ENCODE measurements at places on chromosomes 16 and 17.

DNA sequence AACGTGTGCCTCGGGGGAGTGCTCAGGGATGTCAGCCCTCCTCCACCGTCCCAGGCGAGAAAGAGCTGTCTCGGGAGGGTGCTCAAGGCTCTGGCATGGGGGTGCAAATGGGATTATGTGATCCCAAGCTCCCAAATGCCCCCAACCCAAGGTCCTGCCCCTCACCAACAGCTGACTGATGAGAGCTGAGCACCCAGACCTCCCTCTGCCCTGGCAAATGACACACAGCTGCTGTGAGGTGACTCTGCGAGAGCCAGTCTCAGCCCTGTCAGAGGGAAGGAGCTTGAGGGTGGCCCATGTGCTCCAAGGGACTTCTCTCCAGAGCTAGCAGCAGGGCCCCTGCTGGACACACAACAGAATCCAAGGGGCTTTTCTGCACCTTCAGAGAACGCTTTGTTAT lies 7.7 kb downstream of the CDH5 start:
- no peak for DNase-seq

DNA sequence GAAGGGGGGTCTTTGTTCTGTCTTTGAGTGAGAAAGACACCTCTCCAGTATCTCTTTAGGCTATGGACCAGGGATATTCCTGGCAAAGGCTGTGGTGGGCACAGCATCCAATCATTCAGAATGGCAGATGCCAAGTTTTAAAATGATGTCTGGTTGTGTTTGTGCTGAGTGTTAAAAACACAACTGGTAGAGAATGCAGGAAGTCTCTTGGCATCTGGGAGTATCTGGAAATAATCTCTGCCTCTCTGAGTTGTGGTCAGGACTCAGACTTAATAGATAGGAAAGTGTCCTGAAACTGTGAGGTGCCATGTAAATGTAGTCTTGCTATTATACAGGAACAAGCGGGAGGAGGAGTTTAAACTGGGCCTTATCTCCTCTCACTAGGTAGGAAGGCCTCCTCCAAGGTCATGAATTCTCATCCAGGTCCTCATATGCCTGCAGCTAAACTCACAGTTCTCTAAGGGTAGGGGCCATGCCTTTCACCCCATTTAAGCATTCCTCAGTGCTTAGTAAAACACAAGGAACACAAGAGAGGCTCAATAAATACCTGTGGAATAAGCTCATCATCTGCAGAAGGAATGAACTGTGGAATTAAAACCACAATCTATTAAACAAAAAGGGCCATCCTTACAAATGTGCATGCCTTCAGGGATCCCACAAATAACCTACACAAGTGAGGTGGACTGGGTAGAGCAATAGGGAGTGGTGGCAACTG lies 317.6 kb downstream of the CBLN1 start:
- no peak for DNase-seq

DNA sequence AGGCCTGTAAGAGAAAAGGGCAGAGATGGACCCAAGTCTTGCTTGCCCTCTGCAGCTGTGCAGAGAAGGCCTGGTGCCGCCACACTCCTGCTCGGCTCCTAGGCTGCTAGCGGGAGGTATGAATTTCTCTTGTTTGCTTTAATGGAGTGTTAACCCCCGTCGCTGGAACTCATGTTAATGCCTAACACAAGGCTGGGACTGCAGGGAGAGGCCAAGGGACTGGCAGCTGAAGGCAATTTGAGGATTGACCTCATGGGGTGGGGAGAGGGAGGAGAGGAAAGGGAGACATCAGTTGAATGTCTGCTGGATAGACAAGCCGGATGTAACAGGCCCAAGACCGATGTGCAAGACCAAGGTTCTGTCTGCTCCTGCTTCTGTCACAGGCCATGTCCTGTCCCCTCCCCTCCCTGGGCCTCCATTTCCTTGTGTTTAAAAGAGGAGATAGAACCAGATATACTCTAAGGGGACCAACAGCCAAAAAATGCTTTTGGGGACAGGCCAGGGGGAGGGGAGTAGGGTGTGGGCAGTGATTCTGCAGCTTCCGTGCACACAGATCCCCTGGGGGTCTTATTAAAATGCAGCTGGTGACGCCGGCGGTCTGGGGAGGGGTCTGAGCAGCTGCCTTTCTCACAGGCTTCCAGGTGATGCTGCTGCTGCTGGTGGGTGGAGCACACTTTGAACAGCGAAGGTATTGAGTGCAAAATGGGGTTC lies 46.7 kb upstream of the TBX2 start:
- no peak for DNase-seq

DNA sequence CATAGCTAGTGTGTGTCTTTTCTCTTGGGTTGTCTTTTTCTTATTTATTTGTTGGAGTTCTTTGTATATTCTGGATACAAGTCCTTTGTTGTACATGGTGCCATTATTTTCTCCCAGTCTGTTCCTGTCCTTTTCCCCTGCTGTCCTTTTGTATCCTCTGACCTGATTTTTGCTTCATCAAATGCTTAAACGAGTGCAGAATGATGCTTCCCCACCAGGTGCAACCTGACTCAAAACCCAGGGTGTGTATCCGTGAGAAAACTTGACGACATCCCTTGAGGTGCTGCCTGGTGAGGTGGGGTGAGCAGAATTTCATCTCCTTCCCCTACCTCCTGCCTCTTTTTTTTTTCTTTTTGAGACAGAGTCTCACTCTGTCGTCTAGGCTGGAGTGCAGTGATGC lies 88.6 kb downstream of the NTN1 start:
- no peak for DNase-seq

DNA sequence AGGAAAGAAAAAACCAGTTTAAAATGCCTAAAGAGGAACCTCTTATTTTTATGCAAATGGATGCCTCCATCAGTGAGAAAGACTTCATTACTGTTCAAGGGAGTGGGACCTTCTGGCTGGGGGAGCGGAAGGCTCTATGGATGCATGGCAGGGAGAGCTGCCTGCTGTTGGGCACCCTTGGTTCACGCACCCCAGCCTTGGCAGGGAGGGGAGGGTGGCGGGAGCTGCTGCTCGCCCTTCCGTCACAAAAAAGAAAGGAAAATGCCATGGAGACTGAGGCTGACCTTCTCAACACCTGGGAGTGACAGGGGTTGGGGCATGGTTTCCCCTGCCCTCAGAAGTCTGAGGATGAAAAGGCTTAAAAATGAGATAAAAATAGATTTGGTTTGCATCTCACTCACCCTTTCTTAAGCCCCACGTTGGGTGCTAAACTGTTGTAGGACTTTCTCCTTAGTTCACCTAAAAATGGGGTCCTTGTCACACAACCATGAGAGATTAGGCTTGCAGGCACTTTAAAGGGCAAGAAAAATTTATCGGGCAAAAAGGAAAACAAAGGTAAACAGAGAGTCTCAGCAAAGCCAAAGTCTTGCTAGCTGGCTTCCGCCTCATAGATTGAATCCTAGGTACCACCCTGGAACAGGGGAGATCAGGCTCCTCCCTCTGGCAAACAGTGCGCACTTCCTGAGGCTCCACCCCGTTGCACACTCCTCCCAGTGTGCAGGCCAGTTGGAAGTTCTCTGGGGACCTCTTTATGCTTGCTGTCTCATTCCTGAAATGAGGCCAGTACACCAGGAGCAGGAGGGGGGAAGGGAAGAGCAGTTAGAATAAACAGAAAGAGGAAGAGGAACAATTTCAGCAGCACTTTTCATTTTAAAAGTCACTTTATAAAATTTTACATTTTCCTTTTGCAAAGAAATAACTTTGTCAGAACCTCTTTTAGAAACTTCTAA lies 31.6 kb downstream of the PHKB start:
- DNase-seq = peak; percentile 31

DNA sequence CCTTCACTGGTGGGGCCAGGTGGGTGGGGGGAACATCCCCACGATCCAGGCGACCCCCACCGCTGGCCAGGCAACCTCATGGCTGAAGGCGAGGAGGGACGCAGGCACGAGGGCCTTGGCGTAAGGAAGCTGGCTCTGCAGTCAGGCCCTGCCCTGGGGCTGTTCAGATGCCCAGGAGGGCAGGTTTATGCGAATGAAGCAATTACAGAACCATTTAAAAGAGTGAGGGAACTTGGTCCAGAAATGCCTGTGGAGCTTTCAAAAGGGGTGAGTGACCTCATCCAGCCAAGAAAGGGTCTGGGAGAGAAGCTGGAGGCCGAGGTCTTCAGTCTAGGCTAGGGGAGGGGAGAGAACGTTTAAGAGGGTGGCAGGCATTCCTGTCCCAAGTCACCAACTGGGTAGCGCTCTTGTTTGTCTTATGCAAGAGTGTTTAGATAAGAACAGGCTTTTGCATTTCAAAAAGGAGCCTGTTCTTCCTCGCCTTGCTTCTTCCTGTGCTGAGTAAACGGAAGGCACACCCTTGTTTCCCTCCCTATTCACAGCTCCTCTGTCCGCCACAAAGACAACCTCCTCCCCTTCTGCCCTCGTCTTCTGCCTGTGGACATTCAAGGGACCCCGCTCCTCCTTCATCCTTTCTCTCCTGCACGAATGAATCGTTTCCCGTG lies 183.5 kb upstream of the SDK2 start:
- DNase-seq = no peak

DNA sequence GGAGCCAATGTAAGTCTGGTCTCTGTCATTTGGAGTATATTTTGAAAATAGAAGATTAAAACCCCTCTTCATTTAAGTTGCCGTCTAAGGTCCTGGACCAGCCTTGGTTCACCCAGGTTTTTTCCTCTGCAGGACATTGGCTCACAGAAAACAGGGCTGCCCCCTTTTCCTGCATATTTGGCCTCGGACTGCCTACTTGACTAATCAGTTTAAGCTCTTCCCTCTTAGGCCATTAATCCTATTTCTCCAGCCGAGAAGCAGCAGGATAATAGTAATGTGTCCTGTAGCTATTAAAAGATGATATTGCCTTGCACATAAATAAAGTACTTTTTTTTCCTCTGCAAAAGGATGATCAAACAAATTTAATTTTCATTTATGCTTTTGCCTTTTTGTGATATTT lies 52.1 kb downstream of the PRKCA start:
- no peak for DNase-seq

- DNase-seq = no peak
Observed at GRCh38 chr17:57750895-57751294, 5.8 kb upstream of the CCDC182 start.

DNA sequence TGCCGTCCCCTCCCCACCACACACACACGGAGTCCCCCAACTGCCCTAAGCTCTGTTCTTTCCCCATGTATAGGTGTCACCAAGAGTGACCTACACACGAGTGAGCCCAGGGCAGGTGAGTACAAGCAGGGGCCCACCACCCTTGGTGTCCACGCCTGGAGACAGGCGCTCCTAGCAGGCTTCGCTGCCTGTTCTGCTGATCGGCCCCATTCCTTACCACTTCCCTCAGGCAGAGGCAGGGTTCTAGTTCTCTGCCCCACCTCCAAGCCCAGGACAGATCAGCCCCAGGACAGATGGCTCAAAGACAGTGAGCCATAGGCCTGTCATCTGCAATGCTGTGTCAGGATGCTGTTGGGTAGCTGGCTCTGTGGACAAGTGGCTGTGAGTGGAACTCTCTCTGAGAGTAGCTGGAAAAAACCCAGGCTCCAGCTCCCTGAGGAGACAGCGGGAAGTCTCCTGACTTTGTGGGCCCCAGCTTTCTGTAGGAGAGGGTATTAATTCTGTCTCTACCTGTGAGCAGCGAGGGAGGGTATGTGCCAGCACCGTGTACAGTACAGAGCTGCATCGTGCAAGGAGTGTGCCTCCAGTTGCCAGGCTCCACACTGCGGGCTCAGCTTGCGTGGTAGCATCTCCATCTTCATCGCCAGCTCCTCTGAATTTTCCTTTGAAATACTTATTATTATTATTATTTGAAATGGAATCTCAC lies 897 bp downstream of the TP53I13 start:
- DNase-seq = peak; percentile 60

DNA sequence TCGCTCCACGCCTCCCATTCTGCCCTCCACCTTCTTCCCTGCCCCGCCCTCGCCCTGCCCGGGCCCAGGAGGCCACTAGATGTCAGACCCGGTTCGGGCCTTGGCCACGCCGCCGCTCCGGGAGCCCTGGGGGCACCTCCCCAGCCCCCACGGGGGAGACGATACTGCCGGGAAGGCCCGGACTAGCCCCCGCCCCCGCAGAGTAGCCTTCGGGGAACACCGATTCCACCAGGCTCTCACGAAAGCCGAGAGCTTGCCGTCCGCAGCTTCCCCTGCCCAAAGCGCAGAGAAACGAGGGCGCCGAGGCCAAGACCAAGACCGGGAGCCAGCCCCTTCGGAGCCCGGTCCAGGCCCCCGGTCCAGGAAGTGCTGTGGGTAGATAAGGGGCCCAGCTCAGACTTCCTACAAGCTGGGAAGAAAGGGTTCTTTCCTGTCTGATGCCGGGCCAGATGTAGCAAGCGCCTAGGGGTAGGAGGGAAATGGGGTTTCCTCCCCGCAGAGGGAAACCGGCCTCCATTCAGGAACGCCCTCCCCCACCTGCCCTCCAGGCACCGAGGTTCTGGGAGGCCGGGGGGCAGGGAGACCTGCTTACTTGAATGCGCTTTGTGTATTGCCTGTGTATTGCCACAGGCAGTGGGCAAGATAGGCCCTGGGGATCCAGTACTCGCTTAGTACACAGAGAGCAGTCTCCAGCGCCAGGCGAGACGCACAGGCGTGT lies 806 bp upstream of the CYB561 start:
- DNase-seq = peak; percentile 84

DNA sequence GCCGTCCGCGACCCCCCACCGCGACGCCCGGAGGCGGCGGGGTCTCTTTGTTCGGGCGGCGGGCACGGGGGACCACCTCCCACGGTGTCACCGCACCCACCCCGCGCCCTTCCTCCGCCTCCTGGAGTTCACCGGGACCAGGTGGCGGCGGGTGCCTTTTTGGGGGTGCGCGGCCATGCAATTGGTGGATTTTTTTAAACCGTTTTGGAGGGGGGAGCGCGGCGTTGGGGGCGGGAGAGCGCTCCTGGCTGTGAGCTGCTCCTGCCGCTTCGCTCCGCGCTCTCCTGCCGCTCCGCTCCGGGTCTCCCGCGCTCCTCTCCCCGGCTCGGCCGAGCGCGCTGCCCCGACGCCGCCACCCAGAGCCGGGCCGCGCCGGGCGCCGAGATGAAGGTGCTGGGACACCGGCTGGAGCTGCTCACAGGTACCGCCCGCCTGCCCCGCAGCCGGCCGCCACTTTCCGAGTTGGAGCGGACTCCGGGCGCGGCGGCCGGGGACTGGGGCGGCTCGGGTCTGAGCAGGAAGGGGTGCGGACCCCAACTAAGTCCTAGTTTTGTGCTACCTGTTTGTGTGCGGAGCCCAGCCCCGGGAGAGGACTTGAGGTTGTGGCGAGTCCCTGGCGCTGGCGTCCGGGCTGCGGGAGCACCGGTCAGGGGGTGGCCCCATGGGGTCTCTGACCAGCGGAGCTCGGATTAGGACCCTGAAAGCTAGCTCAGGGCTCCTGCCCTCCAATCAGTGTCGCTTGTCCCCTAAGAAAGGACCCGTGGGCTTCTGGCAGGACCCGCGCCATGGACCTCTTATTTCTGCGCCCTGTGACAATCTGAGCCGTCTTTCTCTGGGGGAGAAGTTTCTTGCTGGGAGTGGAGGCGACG lies 35.7 kb upstream of the NDRG4 start:
- DNase-seq = no peak

DNA sequence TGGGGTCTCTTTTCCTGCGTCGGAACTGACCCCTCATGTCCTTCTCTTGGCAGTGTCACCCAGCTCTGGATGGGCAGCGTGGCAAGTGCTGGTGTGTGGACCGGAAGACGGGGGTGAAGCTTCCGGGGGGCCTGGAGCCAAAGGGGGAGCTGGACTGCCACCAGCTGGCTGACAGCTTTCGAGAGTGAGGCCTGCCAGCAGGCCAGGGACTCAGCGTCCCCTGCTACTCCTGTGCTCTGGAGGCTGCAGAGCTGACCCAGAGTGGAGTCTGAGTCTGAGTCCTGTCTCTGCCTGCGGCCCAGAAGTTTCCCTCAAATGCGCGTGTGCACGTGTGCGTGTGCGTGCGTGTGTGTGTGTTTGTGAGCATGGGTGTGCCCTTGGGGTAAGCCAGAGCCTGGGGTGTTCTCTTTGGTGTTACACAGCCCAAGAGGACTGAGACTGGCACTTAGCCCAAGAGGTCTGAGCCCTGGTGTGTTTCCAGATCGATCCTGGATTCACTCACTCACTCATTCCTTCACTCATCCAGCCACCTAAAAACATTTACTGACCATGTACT lies 13.2 kb downstream of the IGFBP4 start:
- no peak for DNase-seq
